ENCODE measurements at places on chromosomes 2 and 18.

GRCh38 chr2:146135245-146135644 is 1615.3 kb upstream of the ZEB2 start:
- DNase-seq = no peak

- DNase-seq = no peak
Observed at GRCh38 chr2:82792316-82792715, 1666.8 kb downstream of the SUCLG1 start.

GRCh38 chr18:48536516-48536915 is 2.3 kb upstream of the CTIF start:
- no peak for DNase-seq

DNA sequence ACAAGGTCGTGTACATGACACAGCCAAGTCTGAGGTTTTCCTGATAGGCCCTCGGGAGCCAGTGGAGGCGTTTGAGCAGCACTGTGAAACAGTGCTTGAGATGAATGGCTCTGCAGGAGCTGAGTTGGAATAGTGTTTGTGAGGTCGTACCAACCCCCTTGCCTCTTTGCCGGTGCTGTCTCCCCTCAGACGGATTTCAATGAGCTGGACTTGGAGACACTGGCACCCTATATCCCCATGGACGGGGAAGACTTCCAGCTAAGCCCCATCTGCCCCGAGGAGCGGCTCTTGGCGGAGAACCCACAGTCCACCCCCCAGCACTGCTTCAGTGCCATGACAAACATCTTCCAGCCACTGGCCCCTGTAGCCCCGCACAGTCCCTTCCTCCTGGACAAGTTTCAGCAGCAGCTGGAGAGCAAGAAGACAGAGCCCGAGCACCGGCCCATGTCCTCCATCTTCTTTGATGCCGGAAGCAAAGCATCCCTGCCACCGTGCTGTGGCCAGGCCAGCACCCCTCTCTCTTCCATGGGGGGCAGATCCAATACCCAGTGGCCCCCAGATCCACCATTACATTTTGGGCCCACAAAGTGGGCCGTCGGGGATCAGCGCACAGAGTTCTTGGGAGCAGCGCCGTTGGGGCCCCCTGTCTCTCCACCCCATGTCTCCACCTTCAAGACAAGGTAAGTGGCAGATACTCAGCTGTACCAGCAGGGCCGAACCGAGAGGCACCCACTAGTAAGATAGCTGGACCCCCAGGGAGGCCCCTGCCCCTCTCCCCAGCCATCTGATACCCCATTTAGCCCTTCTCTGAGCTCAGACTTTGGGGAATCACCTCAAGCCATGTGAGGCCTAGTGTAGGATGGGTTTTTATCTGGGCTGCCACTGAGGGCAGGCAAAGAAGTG is 83.1 kb downstream of the EPAS1 start:
- DNase-seq = no peak

DNA sequence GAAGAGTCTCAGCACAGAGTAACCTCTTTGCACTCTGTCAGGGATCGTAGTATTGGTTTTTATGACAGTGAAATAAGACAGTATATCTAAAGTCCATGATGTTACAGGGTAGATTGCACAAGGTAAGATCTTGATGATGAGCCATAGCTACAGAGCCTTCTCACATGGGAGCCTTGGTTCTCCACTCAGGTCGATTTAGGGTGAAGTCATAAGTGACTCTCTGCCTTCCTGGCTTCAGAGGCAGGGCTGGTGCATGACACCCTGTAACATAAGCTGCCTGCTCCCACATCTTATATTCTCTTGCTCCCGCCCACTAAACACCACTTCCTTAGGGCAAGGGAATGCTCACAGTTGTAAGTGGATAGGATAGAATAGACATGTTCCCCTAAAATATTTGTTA is 13.3 kb downstream of the DAPL1 start:
- no peak for DNase-seq

DNA sequence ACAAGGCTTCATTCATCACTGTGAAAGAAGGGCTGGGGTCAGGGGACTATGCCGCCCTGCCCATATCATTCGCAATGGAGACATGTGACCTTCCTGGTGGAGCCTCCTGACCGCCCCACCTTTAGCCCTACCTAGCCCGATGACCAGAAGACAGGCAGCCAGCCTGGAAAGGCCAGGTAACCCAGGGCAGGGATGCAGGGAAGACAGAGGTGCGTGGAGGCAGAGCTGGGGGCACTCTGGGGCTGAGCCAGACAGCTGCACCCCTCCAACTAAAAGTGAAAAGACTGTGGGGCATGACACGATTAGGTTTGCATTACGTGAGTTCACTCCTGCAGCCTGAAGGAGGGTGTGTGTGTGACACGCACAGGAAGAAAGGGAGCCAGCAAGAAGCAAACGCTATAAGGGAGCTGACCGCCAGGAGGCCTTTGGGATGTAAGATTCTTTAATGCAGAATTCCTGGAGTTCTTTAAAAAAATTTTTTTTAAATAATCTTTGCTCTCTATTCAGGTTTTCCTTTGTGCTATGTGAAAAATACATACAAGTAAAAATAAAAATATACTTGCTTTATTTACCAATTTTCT is 3.7 kb upstream of the HES6 start:
- no peak for DNase-seq

- DNase-seq = no peak
Observed at GRCh38 chr2:635687-636621, 41.3 kb downstream of the TMEM18 start.

DNA sequence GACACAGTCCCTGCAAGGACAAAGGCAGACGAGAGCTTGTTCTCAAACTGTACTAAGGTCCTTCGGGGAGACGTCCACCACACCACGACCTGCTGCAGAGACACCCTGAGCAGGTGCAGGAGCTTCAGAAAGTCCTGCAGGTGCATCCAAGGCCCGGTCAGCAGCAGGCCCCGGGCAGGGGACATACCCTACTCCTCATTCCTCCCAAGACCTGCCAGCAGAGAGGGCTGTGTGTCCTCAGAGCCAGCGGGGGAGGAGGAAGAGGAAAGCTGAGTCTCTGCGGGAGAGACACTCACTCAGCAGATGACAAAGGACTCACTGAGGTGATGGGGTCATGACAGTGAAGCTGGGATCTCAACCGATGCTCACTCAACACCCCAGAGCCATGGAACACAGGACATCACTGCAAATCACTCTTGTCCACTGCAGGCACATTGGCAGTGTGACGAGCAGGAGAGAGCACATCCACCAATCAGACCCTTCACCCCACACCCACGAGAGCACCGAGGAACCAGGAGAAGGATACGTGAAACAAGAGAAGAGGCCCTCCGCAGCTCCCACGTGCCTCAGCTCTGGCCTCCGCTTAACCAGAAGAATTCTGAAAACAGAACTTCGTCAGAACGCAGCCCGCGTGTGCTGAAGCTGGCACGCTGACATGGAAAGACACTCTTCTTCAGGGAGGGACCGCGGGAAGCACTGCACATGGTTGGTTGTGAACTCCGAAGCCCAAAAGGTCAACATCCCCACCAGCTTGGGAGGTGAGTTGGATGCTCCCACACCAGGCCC is 9.3 kb downstream of the HDAC4 start:
- DNase-seq = no peak
